ENCODE measurements at places on chromosomes 16 and 17. TPM values are rescaled to one million over a fixed set of nuclear protein-coding genes. Genes with fewer than 3 reads are reported as not detected.

The SLC16A11 gene
- 3.4 TPM for total RNA-seq

The KRTAP3-1 gene
- not detected for total RNA-seq

GRCh38 chr17:12067485-12067884 is 46.8 kb downstream of the MAP2K4 start:
- DNase-seq: no peak

The CDH5 gene
- not detected for total RNA-seq

GRCh38 chr17:63126607-63127006 is 160.6 kb downstream of the TANC2 start:
- no peak for DNase-seq

The KRTAP4-1 gene
- total RNA-seq: not detected

GRCh38 chr17:10022416-10022815 is 117.3 kb upstream of the RCVRN start:
- DNase-seq: no peak

- DNase-seq: no peak
Measured at GRCh38 chr16:3659251-3659650, 4.8 kb downstream of the DNASE1 start.

GRCh38 chr17:2786176-2786881 is 9.9 kb upstream of the RAP1GAP2 start:
- DNase-seq: peak; percentile 94

DNA sequence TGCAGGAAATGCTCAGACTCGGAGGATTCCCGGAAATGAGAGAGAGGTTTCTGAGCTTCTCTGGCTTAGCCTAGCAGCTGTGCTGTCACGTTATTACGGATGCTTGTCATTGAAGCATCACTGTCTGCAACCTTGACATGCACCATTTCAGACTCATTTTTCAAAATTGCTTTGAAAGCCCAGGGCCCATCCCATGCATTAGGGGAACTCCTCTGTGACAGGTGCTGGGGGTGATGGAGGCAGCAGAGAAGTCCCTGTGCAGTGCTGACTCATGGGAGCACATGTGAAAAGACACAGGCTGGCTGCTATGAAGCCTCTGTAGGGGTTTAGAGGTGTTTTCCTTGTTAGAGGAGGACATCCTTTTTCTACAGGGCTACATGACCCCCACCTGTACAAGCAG is 214.0 kb upstream of the MPHOSPH6 start:
- DNase-seq: no peak

DNA sequence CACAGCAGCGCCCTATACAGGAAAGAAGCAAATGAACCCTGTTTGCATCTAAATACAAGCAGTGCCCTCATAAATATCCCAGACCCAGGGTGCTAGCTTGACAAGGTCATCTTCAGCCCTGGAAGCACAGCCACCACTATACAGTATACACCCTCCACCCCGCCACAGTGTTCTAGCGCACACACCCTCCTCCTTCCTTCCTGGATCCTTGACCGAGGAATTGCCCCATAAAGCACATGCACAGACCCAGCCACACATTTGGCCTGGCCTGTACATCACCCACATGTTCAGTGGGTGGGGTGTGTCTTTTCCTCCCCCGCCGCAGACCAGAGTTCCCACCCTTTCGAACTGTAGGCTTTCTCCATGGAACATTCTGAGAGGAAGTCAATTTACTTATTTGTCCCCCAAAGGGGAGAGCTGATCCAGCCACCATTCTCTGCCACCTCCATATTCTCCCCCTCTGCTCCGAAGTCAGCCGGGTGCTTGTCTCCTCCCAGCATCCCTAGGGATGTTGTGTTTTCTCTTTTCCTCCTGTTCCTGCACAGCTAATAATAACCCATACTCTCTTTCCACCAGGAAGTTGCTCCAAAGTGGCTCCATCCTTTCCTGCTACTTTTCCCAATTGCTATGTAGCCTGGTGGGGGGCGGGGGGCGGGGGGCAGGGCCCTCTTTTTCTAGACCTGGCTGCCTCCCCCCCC is 6.6 kb downstream of the ABI3 start:
- no peak for DNase-seq

DNA sequence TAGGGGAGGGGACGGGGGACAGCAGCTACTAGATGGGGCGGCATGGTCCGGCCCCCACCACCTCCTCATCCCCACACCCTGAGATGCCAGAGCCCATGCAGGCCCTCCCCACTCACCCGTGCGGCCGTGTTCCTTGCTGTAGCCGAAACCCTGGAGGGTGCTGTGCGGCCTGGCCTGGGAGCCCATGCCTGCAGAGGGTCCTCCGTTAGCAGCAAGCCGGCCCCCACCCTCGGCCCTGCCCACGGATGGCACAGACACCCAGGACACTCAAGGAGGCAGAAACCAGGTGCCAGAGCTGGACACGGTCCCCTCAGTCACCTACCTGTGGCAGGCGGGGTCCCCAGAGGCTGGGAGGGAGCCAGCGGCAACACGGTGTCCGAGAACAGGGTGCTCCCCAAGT is 5.5 kb downstream of the TEPSIN start:
- DNase-seq: no peak

The CLEC18A gene
- total RNA-seq: 0.25 TPM

GRCh38 chr16:78549366-78549765 is 449.9 kb downstream of the WWOX start:
- no peak for DNase-seq

- no peak for DNase-seq
Measured at GRCh38 chr17:15920758-15921239, 24.1 kb upstream of the ADORA2B start.

GRCh38 chr16:17452922-17453321 is 17.8 kb downstream of the XYLT1 start:
- DNase-seq: no peak

DNA sequence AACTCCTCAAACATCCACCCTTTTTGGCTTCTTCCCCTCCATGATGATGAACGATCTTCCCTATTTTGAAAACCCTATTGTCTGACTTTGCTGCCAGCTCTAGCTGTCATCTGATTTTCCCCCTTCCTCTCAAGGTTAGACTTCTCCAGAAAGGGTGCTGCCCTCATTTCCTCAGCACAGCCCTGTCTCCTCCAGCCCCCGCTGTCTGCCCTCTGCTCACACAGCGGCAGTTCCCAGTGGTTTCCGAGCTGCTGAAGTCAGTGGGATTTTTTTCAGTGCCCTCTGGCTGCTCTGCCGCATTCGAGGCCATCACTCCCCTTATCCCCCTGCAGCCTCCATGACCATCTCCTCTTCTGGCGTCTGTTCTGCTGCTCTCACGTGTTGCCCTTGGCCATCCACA is 26.6 kb upstream of the C17orf107 start:
- DNase-seq: no peak
